ENCODE measurements at places on chromosomes 1 and 21.

DNA sequence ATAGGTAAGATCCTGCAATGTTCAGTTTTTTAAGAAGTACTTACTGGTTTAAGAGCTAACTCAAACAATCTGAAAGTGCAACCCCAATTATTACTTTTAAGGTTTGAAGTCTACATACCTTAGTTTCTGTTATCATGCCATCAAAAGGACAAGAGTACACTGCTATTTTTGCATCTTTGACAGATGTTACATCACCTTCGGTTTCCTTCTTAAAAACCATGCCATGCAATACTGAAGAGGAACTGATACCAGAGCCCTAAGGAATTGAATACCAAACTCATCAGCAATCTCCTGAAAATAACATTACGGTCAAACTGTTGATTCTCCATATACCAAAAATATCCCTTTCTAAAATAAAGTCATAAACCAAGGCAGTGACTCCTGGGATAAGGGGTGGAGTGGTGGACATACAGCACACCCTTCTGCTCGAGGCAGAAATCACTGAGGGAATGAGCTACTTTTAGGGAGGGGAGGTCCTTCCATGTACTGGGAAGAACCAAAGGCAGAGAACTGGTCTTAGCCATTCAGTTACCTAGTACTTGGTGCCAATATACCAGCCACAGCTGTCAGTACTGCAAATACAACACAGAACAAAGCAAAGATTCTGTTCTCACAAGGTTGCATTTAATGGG, 8.5 kb downstream of the CCT8 start:
- no peak for DNase-seq

- DNase-seq, result no peak
These were observed 15.5 kb upstream of the ZNF436 start for GRCh38 chr1:23385119-23385621.

- no peak for DNase-seq
These were observed 49.5 kb downstream of the KIAA1614 start for GRCh38 chr1:180962178-180962577.

DNA sequence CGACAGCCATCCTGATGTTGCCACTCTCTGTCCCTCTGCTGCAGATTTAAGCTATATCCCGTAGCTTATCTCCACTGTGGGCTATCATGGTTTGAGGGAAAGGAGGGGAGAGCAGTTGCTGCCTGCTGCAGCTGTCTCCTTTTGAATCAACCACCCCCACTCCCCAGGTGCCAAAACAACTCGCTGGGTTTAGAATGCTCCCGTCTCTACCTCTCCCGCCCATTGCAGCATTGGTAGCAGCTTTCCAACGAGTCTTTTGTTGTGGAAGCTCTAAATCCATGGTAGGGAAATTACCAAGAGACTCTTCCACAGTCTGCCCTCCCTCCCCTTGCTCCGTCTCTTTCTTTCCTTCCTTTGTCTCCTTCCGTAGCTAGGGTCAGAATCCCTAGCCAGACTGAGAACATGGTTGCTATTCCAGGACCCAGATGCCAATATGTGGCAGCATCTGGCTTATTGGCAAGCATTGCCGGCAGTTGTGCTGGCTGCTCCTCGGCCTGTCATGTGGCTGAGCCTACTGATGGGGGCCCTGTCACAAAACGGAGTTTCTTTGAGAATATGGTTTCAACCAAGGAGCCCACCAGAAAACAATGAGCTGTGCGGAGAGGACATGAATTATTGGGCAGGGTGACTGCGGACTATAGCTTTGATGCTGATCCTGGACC, 230.7 kb downstream of the RPS6KC1 start:
- no peak for DNase-seq

DNA sequence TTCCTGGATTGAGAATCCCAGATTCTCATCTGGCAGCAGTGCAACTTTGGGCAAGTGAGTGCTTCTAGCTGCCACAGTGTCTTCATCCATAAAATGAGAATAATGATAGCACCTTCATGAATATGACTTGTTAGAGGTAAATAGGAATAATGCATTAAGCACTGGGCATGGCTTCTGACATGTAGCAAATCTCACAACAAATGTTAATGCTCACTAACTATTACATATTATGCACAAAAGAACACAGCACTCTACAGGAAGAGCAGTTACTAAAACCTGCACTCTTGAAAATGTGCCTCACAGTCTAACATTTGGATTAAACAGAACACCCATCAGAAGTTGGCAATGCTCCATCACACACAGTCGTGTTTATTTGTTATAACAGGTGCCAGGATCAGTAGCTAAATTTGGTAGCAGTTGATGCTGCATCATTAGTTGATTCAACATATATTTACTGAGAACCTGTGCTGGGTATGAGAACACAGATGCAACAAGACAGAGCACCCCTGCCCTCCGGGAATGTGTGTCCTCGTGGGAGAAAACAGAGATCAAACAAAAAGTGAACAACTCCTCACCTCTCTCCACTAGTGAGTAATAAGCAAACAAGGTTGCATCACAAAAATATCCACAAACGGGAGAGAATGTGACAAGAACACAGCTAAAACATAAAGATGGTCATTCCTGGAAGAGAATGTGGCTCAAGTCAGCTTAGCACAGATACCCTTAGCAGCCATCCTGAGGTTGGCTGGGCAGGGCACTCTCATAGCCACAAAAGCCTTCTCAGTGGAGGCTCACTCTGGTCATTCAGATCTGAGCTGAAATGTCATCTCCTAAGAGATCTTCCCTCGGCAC, 26.2 kb upstream of the LBR start:
- no peak for DNase-seq
